ENCODE measurements at places on chromosomes 5 and 9.

DNA sequence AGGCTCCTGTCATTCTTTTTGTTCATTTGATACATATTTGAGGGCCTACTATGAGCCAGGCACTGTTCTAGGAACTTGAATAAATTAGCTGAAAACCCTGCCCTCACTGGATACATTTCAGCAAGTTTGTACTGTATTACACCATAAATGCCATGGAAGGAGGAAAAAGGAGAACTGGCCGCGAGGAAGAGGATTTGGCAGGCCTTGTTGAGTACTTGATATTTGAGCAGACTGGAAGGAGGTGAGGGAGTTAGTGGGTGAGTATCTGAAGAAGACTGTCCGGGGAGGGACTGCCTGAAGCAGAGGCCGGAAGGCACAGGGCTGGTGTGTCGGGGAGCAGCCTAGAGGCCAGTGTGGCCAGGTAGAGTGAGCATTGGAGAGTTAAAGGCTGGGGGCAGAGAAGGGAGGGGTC lies 4.5 kb downstream of the SNX30 start:
- no peak for DNase-seq

DNA sequence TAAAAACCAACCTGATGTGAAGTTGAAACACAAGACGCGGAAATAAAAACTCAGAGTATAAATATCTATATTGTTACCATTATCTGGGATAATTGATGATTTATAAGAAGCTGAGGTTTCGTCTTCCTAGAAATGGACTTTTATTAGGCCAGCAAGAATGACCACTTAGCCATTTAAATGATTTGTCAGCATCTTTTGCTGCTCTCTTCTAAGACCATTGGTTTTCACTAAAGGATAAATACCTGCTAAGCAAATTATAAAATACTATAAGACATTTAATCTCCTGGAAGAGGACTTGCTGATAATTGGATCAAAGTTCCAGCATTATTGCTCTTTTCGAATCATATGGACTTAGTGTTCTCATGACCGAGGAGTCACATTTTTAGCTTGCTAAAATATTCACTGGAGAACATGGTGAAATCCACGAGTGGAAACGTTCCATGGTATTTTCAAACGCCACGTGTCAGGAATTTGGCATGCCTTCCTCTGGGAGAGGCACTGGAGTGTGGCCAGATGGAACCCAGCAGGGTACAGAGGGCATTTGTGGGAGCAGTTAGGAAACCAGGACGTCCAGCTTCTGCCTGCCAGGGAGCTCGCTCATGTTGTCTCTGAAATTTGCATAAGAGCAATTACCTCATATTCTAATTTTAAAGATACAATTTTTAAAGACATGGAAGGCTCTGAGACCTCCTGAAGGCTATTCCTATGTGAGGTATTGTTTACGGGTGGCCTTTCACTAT lies 43.1 kb downstream of the TNFAIP8 start:
- peak; percentile 55 for DNase-seq

DNA sequence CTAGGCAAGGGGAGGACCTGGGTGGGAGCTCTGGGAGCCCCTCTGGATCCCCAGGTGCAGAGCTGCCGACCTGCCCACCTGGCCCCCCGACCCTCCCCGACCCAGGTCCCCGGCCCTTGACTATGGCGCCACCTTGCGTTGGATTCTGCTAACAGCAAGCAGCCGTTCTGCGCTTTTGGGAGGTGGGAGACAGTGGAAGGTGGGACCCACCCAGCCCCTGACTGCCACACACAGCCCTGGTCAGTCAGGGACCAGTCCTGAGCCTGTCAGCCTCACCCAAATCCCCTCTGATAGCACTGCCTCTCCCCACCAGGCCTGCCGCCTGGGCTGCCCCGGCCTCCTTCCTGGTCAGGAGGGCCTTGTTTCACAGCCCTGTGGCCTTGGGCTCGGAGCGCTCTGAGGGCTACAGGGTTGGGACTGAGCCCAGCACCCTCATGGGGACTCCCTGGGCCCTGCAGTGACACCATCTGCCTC lies 77.9 kb downstream of the HMCN2 start:
- DNase-seq = no peak

DNA sequence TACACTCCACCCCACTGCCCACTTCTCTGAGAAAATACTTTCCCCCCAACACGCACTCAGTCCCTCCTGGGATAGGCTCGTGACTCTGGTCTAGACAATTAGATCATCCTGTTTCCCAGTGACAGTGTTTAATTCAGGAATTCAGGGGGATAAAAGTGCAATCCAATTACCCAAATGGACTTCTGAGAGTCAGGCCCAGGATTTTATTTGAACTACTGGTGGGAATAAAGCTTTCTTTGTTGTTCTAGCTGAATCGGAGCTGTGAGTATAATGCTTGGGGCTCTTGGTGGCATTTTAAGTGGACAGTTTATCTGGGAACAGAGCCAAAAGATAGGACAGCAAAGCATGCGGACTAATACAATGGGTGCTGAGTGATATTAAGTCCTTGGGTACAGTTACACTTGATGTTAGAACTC lies 683.3 kb downstream of the MAT2B start:
- DNase-seq = no peak

GRCh38 chr5:149561848-149562247 lies 10.6 kb upstream of the CSNK1A1 start:
- DNase-seq = peak; percentile 97

- DNase-seq = no peak
Observed at GRCh38 chr9:126297661-126298060, 29.0 kb upstream of the MVB12B start.

Data from EH (cell line).